ENCODE measurements at places on chromosomes 1 and 21. TPM values are rescaled to one million over a fixed set of nuclear protein-coding genes. Genes with fewer than 3 reads are reported as not detected.
A peak's percentile ranks its signal among the peaks of the same experiment; 100 is the strongest.

FAAH gene
- not detected for total RNA-seq

TP73 gene
- total RNA-seq = not detected

C1orf94 gene
- not detected for total RNA-seq

KCND3 gene
- under 0.01 TPM for total RNA-seq

SMIM34 gene
- not detected for total RNA-seq

LRRC53 gene
- not detected for total RNA-seq

ARHGAP29 gene
- 45.3 TPM for total RNA-seq

GRCh38 chr1:6582370-6582769 lies 2.6 kb downstream of the ZBTB48 start:
- DNase-seq = no peak
- H3K27me3 ChIP-seq = no peaks in the 10 kb centered on the region
- H3K4me3 ChIP-seq = no peak overlapping the region
- H3K27ac ChIP-seq = no peak overlapping the region
- peaks cover 5% of the 10 kb centered on the region for H3K36me3 ChIP-seq
- H3K4me1 ChIP-seq = peaks cover 11% of the 10 kb centered on the region

DNA sequence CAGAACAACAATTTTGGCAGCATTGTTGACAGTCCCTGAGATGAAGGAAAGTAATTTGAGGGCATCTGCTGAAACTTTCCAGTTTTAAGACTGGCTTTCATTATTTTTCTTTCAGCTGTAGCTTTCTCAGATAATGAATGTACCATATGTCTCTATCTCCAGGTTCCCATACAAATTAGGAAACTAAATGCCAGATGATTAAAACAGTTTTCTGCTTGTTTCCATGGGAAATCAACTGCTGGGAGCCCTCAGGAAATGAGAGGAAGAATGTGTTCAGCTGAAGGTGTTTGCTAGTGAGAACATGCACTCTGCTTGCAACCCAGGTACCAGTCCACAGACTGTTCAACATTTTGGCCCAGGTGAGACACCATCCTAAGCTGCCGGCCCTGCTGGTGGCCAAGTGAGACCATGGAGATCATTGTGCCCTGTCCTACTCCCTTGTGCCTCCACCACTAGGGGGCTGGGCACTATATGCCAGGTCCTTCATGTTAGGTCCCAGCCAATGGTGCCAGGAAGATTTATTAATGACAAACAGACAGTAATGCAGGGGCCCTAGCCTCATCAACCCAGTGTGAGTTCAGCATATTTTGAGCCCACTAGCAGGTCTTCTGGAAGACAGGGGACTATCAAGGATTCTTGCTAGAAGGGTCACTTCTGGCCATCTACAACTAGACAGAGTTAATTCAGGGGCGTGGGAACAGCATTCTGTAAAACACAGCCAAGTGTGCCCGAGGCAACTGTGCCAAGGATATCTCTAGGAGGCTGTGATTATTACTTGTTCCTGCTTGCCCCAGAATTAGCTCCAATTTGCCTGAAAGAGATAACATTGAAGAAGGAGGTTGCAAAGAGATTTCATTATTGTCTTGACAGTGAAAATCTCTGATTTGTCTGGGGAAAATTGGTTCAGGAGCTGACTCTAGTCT lies 17.0 kb upstream of the LRRC8C start:
- no peaks in the 10 kb centered on the region for H3K36me3 ChIP-seq
- no peaks in the 10 kb centered on the region for H3K4me1 ChIP-seq
- H3K27me3 ChIP-seq = no peaks in the 10 kb centered on the region

- peaks cover 28% of the 10 kb centered on the region for H3K4me1 ChIP-seq
- no peak overlapping the region for H3K27ac ChIP-seq
- no peak overlapping the region for H3K4me3 ChIP-seq
Measured at GRCh38 chr1:39187275-39188046, 17.0 kb upstream of the MACF1 start.

- H3K4me1 ChIP-seq = no peaks in the 10 kb centered on the region
- H3K36me3 ChIP-seq = no peaks in the 10 kb centered on the region
- no peak overlapping the region for H3K27ac ChIP-seq
- H3K27me3 ChIP-seq = peaks cover 17% of the 10 kb centered on the region
Measured at GRCh38 chr21:42066521-42066920, 4.6 kb upstream of the UMODL1 start.

DNA sequence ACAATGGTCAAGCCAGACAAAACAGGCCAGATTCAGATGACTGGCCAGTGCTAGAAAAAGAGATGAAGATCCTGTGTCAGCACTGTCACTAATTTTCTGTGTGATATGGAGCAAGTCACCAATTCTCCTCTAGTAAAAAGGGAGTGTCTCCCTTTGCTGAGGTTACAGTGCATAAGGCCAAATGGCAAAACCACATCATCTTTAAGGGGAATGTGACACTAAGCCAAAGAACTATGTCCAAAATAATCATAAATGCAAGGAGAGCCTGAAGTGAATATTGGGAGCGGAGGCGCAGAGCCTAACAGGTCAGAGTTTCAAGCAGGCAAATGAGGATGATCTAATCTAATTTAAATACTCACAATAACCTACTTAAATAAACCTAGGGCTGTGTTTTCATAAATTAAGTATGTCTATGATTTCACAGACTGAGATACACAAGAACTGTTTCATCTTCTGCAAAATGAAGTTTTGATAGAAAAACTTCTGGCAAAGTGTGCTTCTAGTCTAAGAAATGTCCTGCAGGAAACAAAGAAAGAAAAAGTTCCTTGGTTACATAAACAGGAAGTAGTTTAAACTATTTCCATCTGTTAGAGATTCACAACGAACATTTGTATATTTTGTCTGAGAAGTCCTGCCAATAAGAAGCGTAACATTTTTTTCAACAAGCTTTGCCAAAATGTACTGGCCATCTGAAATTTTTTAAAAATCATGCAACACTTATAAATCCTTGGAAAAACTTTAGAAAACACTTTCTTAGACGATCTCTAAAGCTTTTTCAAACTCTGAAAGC lies 290.2 kb downstream of the LRRC40 start:
- peak; percentile 19 for DNase-seq
- H3K4me1 ChIP-seq = peaks cover 2% of the 10 kb centered on the region
- H3K27ac ChIP-seq = peak overlapping the region; percentile 42
- H3K27me3 ChIP-seq = no peaks in the 10 kb centered on the region
- no peak overlapping the region for H3K4me3 ChIP-seq

GRCh38 chr1:1891349-1892078 lies 627 bp upstream of the GNB1 start:
- H3K4me3 ChIP-seq = peak overlapping the region; percentile 92
- H3K27me3 ChIP-seq = no peaks in the 10 kb centered on the region

DNA sequence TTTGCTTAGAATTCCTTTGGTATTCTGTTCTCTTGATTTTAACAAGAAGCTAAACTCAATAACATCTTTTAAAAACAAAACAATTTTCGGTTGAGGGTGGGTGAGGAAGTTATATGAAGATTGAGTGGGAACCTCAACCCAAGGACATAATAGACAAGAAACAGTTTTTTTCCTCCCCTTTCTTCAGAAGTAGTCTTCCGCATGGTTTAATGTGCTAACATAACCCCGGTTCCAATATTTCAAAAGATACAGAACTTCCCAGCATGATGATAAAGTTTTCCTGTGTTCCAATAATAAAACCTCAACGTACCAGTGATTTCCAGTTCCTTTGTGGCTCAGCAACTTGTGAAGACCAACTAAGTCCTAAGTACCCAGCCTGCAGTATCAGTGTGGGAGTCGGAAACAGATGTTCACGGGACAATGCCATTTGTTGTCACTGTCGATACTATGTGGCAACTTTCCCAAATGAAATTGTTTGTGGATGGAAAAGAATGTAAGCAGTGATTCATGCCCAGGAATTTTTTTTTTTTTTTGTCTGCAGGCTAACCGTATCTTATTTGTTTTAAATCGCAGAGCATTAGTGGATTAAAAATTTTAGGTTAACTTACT lies 48.5 kb downstream of the NR5A2 start:
- DNase-seq = peak; percentile 79
- H3K4me3 ChIP-seq = no peak overlapping the region
- H3K36me3 ChIP-seq = no peaks in the 10 kb centered on the region
- H3K27me3 ChIP-seq = peaks cover 6% of the 10 kb centered on the region

GRCh38 chr1:38190983-38191382 lies 144.4 kb upstream of the POU3F1 start:
- no peaks in the 10 kb centered on the region for H3K4me1 ChIP-seq
- H3K4me3 ChIP-seq = no peak overlapping the region
- H3K27me3 ChIP-seq = peaks cover 2% of the 10 kb centered on the region
- no peak overlapping the region for H3K27ac ChIP-seq

DNA sequence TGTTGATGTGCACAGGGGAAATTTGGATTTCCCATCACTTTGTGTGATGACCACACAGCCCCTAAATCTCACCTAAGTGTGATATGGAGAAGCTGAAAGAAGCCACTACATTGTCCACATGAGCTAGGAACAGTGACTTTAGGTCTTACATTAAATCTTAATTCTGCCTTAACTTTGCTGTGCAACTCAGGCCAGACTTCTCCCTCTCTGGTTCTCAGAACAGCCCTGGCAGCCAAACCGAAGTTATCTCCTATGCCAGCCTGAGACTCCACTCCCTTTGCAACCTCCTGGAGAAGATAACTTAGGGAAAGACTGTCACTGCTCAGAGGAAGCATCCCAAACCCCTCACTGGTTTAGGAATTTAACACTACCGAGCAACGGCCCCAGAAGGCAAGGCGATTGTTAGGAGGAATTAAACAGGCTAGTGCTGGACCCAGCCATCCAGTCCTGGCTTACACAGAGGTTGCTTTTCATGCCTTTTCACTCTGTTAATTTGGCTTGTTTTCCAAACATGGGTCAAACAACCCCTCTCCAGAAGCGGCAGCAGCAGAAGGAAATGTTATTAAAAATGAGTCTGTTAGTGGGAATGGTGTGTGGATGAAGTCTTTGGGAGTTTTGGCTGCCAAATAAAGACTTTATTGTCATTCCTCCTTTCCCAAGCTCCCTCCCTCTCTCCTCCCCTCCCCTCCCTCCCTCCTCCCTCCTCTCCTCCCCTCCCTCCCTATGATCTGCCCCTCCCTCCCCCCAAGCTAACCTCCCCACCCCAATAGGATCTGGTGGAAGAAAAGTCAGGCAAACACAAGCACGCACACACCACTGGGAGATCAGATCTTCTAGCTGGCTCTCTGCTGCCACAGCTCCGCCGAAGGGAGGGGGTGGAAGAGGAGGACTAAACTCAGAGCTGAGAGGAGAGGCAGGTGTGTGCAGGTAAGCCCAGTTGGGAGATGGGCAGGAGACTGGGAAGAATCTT lies at the start of gene PRELP:
Gene PRELP (plus strand): TSS at position 795 of the 970 bp plus-strand sequence. CDS start 7,379 bp downstream, outside the sequence.
- no peak within 1 kb of the TSS for H3K27ac ChIP-seq
- no peaks in the 10 kb centered on the region for H3K36me3 ChIP-seq
- no peak within 1 kb of the TSS for H3K4me3 ChIP-seq
- DNase-seq = peak; percentile 16
- H3K4me1 ChIP-seq = peaks cover 17% of the 10 kb centered on the region
- peaks cover 15% of the 10 kb centered on the region for H3K27me3 ChIP-seq

DNA sequence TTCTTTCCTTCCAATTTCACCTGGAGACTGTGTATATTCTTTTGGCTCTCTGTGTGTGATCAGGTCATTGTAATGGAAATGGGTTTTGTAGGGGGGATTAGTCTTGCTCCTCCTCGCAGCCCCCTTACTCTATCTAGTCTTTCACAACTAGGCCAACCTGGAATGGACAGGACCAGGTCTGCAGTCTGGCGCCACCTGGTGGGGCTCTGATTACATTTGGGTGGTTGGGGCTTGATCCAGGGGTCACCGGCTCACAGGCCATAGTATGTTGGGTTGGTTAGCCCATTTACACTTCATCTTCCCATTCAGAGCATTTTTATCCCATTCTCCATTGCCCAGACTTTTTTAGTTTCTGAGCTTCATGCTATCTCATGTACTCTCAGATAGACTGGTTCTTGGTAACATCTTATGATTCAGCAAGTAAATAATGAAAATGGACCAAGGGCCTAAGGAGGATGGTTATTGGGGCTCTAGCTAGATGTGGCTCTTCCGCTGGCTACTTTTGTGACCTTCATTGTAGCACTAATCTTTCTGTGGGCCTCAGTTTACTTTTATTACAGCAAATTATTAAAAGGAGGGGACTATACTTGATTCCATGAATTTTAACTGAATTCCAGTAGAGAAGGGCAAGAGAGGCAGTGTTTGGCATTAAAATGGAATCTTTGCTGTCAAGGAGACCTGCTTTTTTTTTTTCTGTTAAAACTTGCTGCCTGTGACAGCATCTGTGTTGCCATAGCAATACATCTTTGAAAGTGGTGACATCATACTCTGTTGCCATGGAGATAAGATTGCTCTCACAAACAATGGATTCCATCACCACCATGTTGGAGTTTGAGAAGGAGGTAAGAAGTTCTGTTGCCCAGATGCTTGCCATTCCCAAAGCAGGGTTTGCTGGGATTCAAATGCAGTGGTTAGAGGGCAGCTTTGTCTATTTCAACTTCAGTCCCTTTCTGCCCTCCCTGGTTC lies 150.1 kb downstream of the PLXNA2 start:
- H3K27ac ChIP-seq = no peak overlapping the region
- no peak overlapping the region for H3K4me3 ChIP-seq
- DNase-seq = peak; percentile 58
- no peaks in the 10 kb centered on the region for H3K36me3 ChIP-seq
- H3K27me3 ChIP-seq = no peaks in the 10 kb centered on the region

DNA sequence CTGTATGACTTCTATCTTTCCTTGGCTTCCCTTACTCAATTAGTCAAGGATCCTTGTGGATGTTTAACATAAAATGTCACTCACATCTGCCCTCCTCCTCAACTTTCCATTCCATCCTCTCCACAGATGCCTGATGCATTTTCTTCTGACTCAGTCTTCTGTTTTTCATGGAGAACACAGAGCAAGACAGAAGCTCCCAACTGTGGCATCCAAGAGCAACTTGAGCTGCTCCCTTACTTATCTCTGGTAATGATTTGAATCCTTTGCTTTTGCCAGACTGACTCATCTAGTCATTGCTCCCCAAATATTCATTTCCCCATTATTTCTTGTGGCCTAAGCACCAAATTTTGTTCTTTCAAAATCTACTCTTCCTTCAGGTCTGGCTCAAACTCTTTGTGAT lies 120.6 kb downstream of the LYPLAL1 start:
- no peak for DNase-seq
- no peaks in the 10 kb centered on the region for H3K36me3 ChIP-seq
- peaks cover 10% of the 10 kb centered on the region for H3K4me1 ChIP-seq
- H3K27me3 ChIP-seq = no peaks in the 10 kb centered on the region
- H3K4me3 ChIP-seq = no peak overlapping the region

- no peak overlapping the region for H3K27ac ChIP-seq
- H3K36me3 ChIP-seq = no peaks in the 10 kb centered on the region
- no peak for DNase-seq
- no peak overlapping the region for H3K4me3 ChIP-seq
- H3K4me1 ChIP-seq = no peaks in the 10 kb centered on the region
- H3K27me3 ChIP-seq = no peaks in the 10 kb centered on the region
Measured at GRCh38 chr1:4696753-4697152, 42.3 kb downstream of the AJAP1 start.

GRCh38 chr1:20634594-20635084 lies 1.4 kb downstream of the PINK1 start:
- H3K4me1 ChIP-seq = no peaks in the 10 kb centered on the region
- H3K27ac ChIP-seq = no peak overlapping the region
- H3K27me3 ChIP-seq = 0 out of 2 replicates have a peak, but pooled peaks cover 4% of the 10 kb centered on the region
- peak overlapping the region; percentile 84 for H3K4me3 ChIP-seq
- peaks cover 15% of the 10 kb centered on the region for H3K36me3 ChIP-seq
- DNase-seq = peak; percentile 25

Measured in IMR-90 (cell line).